ENCODE measurements at places on chromosomes 1 and 21.

GRCh38 chr1:186871784-186872183 lies 43.0 kb downstream of the PLA2G4A start:
- no peak for DNase-seq

DNA sequence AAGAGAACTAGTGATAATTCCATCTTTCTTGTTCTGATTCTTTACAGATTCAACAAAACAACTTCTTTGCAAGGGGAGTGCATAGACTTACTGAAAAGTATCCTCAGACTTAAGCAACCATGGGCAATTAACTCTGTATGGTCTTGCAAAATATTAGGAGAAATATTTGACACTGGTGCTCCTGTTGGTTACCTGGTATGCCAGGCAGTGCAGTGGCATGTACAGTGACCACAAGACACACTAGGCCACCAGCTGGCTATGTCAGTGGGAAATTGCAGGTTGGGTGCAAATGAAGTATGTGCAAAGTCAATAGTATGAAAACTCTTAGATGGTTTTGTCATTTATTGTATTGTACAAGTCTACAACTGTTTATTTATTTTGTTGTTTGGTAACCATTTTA lies 34.5 kb downstream of the EPS15 start:
- no peak for DNase-seq

DNA sequence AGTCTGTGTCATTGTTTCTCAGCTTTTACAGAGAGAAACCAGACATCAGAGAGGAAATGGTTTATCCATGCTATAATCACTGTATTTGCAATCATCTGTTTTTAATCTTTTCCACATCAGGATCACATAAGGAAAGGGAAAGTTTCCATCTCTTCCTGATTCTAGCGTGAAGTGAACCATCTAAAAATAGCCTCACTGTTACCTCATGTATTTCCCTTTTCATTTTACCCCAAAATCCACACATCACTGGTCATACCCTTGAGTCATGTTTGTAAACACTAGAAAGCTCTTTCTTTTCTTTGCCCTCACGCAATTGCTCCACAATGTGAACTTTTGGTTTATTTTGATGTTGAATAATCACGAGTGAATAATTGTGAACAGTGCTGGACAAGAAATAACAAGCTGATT lies 146.0 kb downstream of the PLA2G4A start:
- DNase-seq, result no peak

GRCh38 chr1:59071876-59072582 lies 224.9 kb upstream of the FGGY start:
- DNase-seq, result peak; percentile 32

DNA sequence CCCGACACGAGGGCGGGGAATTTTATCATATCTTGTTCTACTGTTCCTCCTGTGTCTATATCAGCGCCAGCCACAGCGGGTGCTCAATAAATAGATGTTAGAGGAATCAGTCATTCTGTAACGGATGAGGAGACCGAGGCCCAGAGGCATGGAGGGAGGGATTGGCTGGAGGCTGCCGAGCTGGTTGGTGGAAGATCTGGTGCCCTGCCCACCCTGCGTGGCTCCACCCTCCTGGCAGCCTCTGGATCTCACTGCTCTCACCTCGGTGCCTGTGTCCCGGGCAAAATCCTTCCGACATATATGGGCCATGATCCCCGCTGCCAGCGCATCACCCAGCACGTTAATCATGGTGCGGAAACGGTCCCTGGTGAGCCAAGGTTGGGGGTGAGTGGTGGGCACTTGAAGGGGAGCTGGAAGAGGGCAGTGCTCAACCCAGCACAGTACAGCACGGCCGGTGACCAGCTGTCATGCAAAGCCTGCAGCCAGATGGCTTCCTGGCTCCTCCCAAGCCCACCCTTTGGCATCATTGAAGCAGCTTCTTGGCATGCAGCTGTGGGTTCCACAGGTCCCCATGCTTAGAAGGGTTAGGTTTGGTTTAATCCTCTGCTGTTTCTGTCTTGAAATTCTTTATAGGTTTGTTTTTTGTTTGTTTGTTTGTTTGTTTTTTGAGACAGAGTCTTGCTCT lies 26.7 kb downstream of the PODN start:
- no peak for DNase-seq

- no peak for DNase-seq
Observed at GRCh38 chr21:25240974-25241373, 366.3 kb downstream of the MRPL39 start.

GRCh38 chr1:93031711-93032110 lies 47.4 kb upstream of the MTF2 start:
- DNase-seq, result no peak

DNA sequence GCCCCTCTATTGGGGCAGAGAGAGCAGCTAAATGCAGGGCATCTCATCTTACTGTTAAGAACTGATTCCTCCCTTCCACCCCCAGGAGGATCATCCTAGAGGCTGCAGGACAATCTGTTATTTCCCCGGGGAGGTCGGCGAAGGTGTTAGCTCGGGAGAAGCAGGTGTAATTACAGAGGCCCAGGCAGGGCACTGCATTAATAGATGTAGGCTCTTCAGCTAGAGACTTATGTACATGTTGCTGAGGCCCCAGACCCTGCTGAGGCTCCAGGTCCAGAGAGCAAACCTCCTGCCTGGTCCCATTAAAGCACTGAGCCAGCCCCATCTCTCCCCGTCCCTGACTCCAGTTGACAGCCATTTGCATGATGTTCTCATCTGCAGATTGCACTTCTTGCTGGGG lies 320.3 kb upstream of the VAMP3 start:
- no peak for DNase-seq

GRCh38 chr21:25897383-25897782 lies 162.6 kb downstream of the GABPA start:
- no peak for DNase-seq

DNA sequence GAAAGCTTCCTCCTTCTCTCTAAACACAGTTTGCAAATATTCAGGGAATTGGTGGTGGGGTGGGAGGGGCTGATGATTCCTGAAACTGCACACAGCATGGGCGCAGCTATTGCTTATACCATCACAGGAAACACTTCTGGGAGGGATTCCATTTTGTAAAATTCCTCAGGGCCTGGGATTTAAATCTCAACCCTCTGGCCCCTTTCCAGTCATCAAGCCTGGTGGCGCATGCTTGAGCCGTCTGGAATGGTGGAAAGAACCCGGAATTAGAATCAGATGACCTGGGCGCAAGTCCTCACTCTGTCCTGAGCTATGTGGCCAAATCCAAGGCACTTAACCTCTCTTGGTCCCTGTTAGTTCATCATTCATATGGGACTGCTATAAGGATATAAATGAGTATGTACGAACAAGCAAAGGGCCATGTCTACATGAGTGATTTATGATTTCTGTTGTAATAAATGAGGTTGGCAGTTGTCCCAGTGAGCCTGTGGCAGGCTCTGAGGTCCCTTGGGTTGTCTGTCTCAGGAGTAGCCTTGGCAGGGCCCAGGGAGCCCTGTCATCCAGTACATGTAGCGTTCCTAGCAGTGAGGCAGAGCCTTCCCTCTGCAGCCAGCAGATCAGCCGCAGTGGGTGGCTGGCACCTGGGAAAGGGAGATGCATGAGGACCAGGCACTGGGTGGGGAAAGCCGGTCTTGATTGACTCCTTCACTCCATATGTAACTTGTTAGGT lies 72.0 kb downstream of the MAN1C1 start:
- DNase-seq, result no peak

GRCh38 chr1:244833734-244834542 lies 1.5 kb upstream of the COX20 start:
- DNase-seq, result peak; percentile 66

DNA sequence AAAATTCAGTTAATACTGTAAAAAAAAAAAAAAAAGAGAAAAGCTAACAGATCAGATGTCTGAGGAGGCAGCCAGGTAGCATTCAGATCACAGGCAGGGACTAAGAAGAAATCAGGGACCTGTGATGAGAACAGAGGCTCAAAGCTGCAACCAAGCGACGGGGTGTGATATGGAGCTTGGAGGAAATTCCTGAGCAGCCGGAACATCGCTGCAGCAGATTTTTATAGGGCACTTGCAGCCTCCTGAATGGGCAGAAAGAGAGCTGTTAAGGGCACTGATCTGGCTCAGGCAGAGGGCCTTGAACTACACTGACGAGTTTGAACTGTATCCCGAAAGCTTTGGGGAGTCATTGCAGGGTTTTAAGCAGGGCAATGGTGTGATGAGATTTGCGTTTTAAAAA lies 315.4 kb downstream of the ADGRL2 start:
- DNase-seq, result no peak

- no peak for DNase-seq
Observed at GRCh38 chr1:57447551-57447950, 23.7 kb upstream of the DAB1 start.

DNA sequence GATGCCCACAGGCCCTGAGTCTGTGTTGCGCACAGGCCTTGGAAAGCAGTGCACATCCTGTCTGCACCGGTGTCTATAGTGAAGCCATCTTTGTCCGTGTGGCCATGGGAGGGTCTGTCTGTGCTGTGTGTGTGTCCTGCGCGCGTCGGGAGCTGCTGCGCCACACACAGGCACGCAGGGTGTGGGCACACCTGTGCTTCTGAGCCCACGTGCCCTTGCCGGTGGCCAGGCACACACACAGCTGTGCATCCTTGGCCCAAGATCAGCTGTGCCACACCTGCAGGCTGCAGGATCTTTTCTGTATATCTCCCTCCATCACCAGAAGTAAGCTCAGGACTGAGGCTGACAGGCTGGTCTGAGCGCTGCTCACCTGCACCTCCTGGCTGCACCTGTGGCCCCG lies 3.2 kb upstream of the SAMD11 start:
- DNase-seq, result no peak

DNA sequence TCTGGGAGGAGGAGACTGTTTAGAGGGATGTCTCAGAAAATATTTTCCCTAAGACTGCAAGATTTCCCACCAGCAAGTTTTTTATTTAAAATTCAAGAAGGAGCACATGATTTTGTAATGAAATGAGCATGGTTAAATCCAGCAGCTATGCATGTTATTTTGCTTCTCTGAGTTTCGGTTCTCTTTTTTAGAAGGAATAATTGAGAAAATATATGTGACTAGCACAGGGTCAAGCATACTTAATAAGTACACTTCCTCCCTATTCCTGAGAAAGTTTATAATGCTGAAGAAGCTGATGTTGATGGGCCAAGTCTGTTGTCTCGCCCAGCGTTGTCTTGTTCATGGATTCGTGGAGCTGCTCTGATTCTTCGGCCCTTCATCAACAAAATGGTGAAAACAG lies 51.2 kb downstream of the EXO1 start:
- no peak for DNase-seq

DNA sequence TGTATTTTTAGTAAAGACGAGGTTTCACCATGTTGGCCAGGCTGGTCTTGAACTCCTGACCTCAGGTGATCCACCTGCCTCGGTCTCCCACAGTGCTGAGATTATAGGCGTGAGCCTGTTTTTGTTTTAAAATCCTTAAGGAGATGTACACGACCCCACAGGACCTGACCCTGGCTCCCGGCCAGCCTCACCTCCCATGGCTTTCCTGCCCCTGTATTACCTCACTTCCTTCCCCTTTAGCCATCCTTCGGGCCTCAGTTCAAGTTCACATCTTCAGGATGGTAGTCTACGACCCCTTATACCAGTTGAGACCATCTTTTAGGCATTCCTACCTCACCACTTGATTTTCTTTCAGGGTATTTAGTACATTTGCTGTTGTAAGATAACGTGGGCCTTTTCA lies 36.3 kb downstream of the TCP10L start:
- DNase-seq, result no peak

GRCh38 chr1:22930240-22930912 lies 42.3 kb downstream of the LACTBL1 start:
- DNase-seq, result peak; percentile 42

DNA sequence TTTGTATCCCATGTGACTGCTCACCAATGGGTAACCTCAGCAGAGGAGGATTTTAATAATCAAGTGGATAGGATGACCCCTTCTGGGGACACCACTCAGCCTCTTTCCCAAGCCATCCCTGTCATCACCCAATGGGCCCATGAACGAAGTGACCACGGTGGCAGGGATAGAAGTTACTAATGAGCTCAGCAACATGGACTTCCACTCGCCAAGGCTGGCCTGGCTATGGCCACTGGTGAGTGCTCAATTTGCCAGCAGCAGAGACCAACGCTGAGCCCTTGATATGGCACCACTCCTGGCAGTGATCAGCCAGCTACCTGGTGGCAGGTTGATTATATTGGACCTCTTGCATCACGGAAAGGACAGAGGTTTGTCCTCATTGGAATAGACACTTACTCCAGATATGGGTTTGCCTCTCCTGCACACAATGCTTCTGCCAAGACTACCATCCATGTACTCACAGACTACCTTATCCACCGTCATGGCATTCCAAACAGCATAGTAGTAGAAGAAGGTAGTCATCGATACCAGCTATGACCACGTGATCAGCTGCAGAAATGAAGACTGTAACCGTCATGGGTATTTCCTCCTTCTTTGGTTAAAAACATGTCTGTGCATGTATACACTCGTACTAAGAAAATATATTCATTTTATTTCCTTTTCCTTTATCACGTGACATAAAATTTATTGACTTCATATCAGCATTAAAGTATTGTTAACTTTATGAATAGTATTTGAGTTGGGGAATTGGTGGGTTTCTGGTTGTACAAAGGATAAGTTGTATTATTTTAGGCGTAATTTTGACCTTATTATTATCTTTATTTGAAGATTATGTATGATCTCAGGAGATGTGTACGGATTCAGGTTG lies 562.6 kb downstream of the PTPRU start:
- DNase-seq, result no peak

GRCh38 chr1:230778916-230779590 lies 31.9 kb downstream of the CAPN9 start:
- no peak for DNase-seq

DNA sequence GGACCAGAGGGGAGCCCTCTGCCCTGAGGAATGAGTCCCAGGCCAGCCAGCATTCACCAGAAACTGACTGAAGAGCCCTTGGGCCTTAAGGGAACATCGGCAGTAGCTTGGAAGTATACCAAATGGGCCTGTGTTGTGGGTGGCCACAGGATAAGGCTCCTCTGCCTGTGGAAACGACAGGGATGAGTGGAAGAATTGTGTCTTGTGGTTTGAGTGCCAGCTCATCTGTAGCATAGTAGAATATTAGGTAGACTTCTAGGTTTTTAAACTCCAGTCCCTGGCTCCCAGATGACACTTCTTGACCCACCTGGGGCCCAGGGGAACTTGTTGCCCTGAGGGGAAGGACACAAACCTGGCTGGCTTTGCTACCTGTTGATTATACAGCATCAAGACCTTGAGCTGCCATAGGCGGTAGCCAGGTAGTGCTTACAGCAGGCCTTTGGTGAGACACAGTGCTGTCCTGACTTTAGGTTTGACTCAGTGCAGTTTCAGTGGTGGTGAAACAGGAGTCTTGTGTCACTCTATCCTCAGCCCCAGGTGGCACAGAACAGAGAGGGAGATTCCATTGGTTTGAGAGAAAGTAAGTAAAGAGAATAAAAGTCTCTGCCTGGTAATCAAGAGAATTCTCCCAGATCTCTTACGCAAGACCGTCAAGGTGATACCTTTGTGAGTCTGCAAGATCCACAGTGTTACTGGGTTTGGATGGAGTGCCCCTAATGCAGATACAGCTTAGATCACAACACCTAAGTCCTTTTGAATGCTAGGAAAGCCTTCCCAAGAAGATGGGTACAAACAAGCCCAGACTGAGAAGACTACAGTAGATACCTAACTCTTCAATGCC lies 50.2 kb downstream of the RABGAP1L start:
- peak; percentile 55 for DNase-seq

GRCh38 chr1:117565076-117565556 lies 40.7 kb upstream of the TENT5C start:
- DNase-seq, result no peak
